ENCODE measurements at places on chromosomes 1 and 21.

GRCh38 chr1:119727991-119728390 is 16.3 kb downstream of the PHGDH start:
- no peak for DNase-seq

DNA sequence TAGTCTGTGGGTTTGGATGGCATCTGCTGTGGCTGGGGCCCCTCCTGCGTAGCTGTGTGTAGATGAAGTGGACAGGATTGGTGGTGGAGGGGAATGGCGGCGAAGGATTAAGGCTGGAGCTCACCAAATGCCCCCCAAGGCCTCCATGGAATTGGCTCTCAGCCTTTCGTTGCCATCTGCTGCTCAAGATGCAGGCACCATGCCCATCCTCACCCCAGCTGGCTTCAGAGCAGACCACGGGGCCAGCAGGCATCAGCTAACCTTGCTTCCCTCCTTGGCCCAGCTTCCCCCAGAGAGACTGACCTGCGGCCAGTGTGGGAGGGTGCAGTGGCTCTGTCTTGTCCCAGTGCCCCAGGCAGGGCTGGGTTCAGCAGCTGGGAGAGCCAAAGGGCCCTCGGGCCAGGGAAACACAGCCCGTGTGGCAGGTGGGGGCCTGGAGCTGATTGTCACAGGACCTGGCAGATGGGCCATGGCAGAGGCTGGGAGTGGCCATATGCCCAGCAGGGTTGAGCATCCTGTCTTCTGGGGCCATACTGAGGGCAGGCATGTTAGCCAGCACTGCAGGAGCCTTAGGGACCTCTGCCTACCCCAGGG is 66.8 kb upstream of the ACTL8 start:
- DNase-seq = no peak

DNA sequence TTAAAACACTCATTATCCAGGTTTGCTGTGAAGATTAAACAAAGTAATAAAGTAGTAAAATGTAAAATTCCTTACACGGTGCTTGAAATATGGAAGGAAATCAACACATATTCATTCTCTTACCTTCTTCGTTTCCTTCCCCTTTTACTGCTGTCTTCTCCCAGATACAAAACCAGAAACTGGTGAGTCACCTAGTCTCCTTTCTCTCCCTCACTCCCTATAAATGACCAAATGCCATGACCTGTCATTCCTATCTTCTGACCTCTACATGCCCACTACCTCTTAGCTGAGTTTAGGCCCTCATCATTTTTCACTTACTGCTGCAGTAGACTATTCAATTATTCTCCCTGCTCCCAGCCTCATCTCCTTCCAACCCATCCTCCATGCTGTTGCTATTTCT is 4.3 kb upstream of the NR1I3 start:
- DNase-seq = no peak

GRCh38 chr1:178946416-178946815 is 75.5 kb upstream of the ANGPTL1 start:
- peak; percentile 27 for DNase-seq

- DNase-seq = no peak
Measured at GRCh38 chr1:246790833-246791232, 66.6 kb downstream of the SCCPDH start.

- DNase-seq = no peak
Measured at GRCh38 chr1:81660286-81660685, 140.4 kb upstream of the ADGRL2 start.

DNA sequence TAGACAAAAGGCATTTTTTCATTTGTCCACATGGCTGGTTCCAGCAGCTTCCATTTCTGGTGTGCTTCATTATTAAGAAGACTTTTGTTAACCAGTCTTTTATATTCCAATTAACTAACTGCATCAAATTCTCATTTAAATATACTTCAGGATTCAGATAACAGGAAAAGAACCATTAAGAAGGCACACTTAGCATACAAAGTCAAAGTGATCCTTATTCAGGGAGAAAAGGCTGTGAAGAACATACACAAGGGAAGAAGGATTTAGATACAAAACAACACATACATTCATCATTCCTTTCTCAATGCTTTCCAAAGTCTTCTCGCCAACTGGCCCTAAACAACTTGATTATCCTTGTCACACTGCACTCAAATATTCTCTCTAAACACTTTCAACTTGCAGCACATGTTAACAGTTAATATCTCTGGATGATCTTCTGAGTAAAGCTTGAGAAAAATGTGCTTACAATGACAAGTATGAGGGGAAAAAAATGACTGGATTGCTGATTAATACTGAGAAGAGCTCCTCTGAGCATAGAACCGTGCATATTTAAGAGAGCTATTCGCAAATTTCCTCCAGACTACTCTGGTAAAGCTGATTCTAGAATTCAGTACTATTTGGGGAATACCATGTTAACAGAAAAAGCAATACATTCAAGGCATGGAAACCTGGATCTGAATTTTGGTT is 225.2 kb upstream of the TNR start:
- no peak for DNase-seq

DNA sequence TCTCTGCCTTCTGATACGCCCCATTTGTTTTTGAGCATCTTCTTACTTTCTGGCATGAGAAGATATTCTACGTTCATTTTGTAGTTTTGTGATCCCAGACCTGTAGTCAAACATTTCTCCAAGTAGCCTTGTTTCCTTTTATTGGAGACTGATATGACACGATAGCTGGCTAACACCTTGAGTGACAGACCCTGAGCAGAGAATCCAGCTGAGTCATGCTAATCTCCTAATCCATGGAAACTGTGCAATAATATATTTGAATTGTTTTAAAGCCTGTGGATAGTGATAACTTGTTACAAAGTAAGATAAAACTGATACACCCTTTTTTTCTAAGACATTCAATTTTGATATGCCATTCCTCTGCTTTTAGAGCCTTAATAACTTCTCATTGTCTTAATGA is 1.2 kb upstream of the IFI44L start:
- DNase-seq = no peak

DNA sequence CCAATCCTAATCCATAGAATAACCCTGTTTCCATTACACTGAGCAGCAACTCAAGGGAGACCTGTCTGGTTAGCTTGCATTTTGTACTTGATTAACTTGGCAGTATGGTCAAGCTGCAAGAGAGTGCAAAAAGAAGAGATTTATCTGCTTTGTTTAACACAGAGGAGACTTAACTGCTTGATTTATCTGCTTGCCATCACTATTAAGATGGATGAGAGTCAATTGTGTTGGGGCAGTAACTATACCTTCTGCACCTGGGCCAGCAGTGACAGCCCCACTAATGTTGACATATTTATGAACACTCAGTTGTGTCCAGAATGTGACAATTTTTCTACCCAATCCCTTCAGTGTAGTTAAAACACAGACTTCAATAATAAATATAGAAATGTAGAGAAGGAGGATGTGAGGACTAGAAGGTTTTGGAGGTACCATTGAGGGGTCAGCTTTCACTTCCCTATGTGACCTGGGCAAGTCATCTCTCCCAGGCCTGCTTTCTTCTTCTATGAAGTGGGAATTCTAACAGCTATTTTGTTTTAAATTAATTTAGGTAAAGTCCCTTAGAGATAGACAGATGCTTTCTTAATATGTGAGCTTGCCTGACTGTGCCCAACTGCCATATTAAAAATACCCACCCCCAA is 159.1 kb upstream of the KCNK2 start:
- no peak for DNase-seq

Data from left lobe of liver (tissue), 2 donors.